Right renal cortex interstitium (tissue), 3 donors: ENCODE measurements at places on chromosomes 3 and 15. TPM values are rescaled to one million over a fixed set of nuclear protein-coding genes. Genes with fewer than 3 reads are reported as not detected.

GRCh38 chr15:84685304-84685703 is 27.3 kb upstream of the NMB start:
- no peak for DNase-seq

The P2RY1 gene
- polyA plus RNA-seq, result 2.9 TPM

GRCh38 chr15:77646104-77646694 is 13.5 kb upstream of the LINGO1 start:
- no peak for DNase-seq

The SLMAP gene
- polyA plus RNA-seq, result 47.6 TPM

DNA sequence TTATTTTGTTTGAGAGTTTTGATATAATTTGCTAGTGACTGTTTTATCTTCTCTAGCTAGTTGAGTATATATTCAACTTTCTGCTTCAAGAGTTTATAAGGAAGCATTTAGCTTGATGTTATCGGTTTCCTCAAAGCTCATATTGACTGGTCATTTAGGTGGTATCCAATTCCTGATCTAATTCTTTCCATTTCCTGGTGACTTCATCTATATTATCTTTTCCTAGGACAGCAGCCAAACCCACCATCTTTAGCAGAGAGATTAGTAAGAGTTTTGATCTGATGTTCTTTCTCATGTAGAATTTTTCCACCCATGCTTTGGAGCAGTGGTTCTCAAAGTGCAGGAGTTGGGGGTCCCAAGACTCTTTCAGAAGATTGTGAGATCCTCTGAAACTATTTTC is 148.6 kb upstream of the STT3B start:
- no peak for DNase-seq

GRCh38 chr3:97935842-97936241 is 36.4 kb downstream of the RIOX2 start:
- no peak for DNase-seq

GRCh38 chr3:15333099-15333955 is 941 bp upstream of the SH3BP5 start:
- no peak for DNase-seq

- DNase-seq, result no peak
Observed at GRCh38 chr3:147426931-147427330, 17.8 kb downstream of the ZIC1 start.
